ENCODE measurements at places on chromosomes 2 and 18.

GRCh38 chr18:58013241-58014211 lies 30.5 kb upstream of the NEDD4L start:
- no peak for DNase-seq

DNA sequence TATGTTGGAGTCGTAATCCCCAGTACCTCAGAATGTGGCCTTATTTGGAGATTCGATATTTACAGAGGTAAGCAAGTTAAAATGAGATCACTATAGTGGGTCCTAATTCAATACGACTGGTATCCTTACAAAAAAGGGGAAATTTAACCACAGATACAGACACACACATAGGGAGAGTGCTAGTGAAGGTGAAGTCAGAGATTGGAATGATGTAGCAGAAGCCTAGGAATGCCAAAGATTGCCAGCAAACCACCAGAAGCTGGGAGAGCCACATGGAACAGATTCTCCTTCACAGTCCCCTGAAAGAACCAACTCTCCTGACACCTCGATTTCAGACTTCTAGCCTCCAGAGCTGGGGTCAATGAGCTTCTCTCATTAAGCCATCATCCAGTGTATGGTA lies 17.7 kb upstream of the ACTR3 start:
- DNase-seq = no peak

DNA sequence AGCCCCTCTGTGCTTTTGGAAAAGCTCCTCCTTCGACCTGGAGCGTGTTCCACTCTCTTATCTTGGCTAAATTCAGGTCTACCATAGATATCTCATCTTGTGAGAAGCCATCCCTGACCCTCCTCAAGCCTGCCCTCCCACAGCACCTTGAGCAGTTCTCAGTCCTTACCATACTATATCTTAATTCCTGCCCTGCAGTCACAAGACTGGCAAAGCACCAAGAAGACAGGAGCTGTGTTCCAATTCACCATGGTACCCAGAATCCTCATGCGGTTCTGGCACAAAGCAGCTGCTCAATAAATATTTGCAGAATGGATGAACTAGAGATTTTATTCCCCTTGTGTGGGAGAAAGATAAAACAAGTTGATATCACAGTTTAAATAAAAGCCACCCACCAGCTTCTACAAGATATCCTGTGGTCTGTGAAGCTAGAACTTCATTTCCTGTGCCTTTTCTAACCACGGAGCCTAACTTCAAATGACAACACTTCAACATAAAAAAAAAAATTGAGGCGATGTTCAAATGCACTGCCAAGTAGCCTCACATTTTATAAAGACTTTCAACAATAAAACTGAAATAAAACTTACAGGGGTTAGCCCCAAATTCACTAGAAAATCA lies 19.5 kb downstream of the MARCHF4 start:
- no peak for DNase-seq

- no peak for DNase-seq
Observed at GRCh38 chr2:176595986-176596385, 326.7 kb downstream of the MTX2 start.

Data from stimulated activated CD4-positive, alpha-beta T cell treated with anti-CD3 and anti-CD28 coated beads, Interleukin-1b, Interleukin-23, amount 100 ng/mL, for 24 hours (primary cell).